ENCODE measurements at places on chromosomes 2 and 18.

DNA sequence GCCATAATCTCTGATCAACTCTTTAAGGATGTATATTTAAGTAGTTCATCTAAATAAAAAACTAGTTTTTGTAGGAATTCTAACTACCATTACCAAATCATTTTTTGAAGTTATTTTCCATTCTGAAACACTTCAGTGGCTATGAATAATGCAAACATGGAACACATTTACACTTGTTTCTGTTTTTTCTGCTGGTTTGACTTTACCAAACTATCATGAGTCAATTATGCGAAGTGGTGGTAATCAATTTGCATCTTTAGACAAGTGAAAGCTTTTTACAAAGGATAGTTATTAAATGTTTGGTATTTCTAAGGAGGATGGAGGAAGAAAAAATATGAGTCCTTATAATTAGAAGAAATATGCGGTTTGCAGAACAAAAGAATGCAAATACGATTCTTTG is 202.0 kb upstream of the MMADHC start:
- DNase-seq = no peak

DNA sequence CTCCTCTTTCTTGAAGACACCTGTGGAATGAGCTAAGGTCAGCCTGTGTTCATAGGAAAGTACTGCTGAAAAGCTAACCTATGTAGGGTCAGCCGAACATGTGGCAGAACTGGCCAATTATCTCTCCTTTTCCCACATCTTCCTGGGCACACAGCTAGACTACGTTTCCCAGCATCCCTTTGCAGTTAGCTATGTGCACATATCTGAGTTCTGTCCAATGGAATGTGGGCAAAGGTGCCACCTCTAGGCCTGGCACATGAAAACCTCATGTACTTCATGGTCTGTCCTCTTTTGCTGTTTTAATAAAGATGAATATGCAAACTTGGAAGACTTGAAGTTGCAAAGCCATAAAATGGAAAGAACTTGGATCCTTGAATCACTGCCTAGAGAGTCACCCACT is 352.6 kb downstream of the TNS1 start:
- DNase-seq = no peak

DNA sequence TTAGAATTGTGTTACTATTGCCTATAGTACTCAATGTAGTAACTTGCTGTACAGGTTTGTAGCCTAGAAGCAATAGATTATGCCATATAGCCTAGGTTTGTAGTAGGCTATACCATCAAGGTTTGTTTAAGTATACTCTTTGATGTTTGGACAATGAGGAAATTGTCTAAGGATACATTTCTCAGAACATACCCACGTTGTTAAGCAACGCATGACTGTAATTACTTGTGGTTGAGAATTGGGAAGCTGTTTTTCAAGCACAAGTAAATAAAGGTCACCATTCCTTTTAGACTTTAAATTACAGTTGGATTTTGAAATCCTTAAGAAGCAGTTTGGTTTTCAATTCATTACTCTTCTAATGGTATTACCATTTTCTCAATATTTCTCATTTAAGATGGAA is 89.8 kb upstream of the KCNH7 start:
- peak; percentile 56 for DNase-seq

DNA sequence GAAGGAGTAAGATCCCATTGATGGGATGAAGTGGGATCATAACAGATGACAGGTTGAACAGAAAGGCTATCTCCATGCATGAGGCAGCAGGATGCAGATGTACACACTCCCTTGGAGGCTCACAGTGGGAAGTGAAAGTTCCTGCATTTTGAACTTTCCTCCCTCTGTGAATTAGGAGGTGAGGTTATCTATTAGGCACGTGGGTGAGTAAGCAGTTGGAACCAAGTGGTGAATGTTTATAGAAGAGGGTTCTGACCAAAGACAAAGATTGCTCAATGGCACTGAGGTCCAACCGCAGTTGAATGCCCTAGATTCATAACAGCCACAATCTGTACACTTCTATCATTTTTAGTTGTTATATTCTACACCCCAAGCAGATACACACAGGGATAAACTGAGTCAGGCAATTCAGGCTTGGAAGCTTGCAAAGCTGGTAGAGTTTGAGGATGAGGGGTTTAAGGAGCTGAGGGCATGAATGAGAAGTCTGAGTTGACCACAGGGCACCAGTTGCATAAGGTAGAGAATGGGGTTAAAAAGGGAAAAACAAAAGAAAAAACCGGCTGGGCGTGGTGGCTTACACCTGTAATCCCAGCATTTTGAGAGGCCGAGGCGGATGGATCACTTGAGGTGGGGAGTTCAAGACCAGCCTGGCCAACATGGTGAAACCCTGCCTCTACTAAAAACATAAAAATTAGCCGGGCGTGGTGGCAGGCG is 7.1 kb upstream of the KCMF1 start:
- no peak for DNase-seq

All from OCI-M1 (cell line).